ENCODE measurements at places on chromosomes 12 and 14. TPM values are rescaled to one million over a fixed set of nuclear protein-coding genes. Genes with fewer than 3 reads are reported as not detected.
A peak's percentile ranks its signal among the peaks of the same experiment; 100 is the strongest.

- H3K4me3 ChIP-seq = peak overlapping the region; percentile 97
- H3K27ac ChIP-seq = no peak overlapping the region
- H3K36me3 ChIP-seq = peaks cover 4% of the 10 kb centered on the region
- peaks cover 66% of the 10 kb centered on the region for H3K4me1 ChIP-seq
Observed at GRCh38 chr12:109878749-109879148, 1.6 kb downstream of the GLTP start.

EML1 gene
- total RNA-seq = not detected

DNA sequence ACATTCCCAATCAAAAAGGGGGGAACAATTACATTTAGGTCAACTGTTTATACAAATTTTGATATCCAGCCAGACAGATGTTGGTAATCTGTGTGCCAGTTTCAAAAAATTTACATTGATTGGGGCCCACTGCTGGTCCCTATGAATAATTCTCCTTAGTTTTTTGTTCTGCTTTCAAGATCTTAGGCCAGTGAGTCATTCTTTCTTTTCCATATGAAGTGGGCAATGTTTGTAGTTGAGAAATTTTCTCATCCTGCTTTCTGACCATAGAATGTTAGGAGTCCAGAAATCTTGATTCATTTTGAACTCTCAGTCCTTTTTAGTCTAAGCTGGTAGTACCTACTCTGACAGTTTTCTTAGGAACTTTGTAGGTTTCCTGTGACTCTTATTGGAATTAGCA lies 244.3 kb downstream of the DIO2 start:
- H3K4me3 ChIP-seq = no peak overlapping the region
- H3K27me3 ChIP-seq = no peaks in the 10 kb centered on the region
- DNase-seq = no peak
- H3K4me1 ChIP-seq = no peaks in the 10 kb centered on the region
- no peak overlapping the region for H3K27ac ChIP-seq

DEPDC4 gene
- total RNA-seq = 1.3 TPM

DNA sequence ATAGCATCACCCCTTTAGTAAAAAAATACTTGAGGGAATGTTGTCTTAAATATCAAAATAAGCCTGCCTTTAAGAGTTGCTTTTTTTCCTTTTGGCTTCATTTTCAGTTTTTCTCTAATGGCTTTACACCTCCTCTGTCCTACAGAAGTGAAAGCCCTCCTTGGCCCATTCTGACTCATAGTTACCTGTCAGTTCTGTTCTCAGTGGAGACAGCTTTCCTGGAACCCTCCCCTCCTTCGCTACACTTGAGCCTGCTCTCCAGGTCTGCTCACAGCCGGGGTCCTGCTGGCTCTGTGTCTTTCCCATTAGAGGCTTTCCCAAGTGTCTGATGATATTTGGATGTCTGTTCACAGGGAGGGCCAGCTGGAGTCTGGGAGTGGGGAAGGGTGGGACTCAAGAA lies 84.0 kb downstream of the PELI2 start:
- H3K4me3 ChIP-seq = no peak overlapping the region
- H3K4me1 ChIP-seq = peaks cover 8% of the 10 kb centered on the region
- no peaks in the 10 kb centered on the region for H3K27me3 ChIP-seq
- H3K36me3 ChIP-seq = no peaks in the 10 kb centered on the region
- no peak for DNase-seq

- no peak overlapping the region for H3K27ac ChIP-seq
- no peaks in the 10 kb centered on the region for H3K4me1 ChIP-seq
- no peak overlapping the region for H3K4me3 ChIP-seq
Observed at GRCh38 chr12:58364389-58365086, 423.2 kb downstream of the ATP23 start.
